ENCODE measurements at places on chromosomes 7 and 10.

DNA sequence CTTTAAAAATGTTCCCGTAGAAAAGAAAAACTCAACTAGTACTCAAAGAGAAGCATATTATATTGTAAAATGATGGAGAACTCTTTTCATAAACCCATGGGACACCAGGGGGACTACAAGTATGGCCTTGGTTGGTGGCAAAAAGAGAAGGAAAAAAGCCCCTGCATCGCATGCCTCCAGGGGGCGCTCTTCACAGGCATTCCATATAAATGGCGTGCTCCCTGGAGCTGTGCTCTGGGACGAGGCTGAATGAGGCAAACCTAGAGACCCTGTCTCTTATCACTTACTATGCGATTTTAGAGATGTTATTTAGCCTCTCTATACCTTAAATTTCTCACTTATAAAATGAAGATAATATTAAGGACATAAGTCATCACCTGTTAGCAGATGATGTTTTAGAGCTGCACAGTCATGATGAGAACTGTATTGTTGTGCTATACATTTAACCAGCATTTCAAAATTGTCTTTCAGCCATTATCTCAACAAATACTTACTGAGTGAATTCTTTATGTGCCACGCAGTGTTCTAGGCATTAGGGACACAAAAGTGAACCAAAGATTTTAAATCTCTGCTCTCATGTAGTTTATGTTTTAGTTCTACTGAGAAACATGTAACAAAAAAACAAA lies 105.8 kb downstream of the ARHGAP21 start:
- peak; percentile 47 for DNase-seq

DNA sequence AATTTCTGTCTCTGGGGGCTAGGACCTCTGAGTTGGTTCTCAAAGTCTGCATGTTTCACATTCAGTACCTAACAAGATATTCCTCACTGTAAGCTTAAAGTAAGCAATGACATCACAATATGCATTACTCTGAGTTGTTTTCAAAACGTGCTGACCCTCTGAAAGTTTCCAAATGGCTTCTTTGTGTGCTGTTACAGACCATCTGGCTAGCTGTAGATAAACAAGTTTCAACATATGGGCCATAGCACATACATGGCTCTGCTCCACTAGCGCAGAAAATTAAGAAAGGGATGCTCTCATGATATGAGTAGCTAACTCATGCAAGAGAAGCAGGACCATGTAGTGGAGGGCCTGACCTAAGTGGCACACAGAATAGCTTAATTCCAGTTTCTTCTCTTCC lies 119.0 kb downstream of the HTR7 start:
- no peak for DNase-seq

DNA sequence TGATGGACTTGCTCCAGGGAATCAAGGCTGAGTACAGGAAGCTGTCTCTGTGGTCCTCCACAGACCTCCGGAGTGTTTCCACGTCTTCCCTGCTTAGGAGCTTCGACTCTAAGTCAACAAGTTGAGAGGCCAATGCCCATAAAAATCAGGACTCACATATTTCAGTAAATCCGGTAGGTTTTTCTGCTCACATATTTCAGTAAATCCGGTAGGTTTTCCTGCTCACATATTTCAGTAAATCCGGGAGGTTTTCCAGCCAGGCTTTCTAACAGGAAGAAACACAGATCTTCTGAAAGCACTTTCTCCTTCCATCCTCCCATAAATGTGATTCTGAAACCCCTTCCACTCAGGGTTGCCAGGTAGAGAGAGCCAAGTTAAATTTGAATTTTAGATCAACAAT lies 340.1 kb upstream of the SHH start:
- DNase-seq = no peak

GRCh38 chr7:25454020-25454419 lies 225.7 kb upstream of the NPVF start:
- no peak for DNase-seq

All from right forelimb (tissue), 1 donor.